ENCODE measurements at places on chromosomes 2 and 18. TPM values are rescaled to one million over a fixed set of nuclear protein-coding genes. Genes with fewer than 3 reads are reported as not detected.

DNA sequence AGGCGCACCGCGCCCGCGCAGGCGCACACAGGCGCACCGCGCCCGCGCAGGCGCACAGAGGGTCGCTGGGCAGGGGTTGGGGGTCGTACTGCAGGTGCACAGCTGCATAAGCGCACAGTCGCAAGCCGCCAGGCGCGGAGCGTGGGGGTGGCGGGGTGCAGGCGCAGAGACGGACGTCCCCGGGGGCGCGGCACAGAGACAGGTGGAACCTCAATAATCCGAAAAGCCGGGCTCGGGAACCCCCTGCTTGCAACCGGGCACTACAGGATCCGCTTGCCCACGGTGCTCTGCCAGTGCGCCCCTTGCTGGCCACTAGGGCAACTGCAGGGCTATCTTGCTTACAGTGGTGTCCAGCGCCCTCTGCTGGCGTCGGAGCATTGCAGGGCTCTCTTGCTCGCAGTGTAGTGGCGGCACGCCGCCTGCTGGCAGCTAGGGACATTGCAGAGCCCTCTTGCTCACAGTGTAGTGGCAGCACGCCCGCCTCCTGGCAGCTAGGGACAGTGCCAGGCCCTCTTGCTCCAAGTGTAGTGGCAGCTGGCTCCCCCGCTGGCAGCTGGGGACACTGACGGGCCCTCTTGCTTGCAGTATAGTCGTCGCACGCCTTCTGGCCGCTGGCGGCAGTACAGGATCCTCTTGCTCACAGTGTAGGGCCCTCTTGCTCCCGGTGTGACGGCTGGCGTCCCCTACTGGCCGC, 34.9 kb downstream of the FAM110C start:
- no peak for DNase-seq

- DNase-seq = no peak
Observed at GRCh38 chr2:24253303-24253919, 78.6 kb downstream of the FAM228A start.

- no peak for DNase-seq
Observed at GRCh38 chr2:20983844-20984243, 60.0 kb downstream of the APOB start.

GRCh38 chr2:223936862-223937326, 8.2 kb downstream of the WDFY1 start:
- no peak for DNase-seq

- DNase-seq = no peak
Observed at GRCh38 chr2:112491946-112492345, 10.0 kb downstream of the TTL start.

Gene CHRND
- polyA plus RNA-seq = 97.9 TPM
